ENCODE measurements at places on chromosomes 12 and 14.

- DNase-seq, result no peak
These were observed 88.8 kb downstream of the CHGA start for GRCh38 chr14:93011650-93012325.

DNA sequence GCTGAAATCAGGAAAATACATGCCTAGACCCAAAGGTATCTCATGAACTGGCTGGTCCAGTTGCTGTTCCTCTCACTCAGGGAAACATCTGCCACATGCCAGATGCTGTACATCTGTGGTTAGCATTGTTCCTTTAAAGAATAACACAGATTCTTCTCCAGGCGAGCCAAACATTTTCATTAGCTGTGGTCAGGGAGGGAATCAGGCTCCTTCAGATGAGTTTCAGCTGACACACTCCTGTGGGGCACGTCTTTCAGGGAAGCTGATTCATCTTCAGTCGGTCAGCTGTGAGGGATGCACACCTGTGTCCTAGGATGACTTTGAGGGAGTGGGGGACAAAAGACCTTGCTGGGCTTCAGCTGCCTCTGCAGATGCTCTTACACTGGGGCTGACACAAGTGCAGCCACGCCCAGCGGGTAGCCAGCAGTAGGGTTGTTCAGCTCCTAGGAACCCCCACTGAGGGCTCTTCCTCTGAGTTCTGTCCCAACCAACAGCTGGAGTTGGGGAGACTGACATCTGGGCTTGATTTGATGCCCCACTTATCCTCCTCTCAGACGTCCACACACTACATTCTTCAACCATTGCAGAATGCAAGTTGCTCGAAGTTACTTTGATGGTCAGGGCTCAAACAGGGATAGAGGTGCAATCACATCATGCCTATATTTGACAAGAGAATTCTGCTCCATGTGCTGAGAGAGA, 155.0 kb downstream of the NUAK1 start:
- peak; percentile 66 for DNase-seq

GRCh38 chr12:108090932-108091678, 38.0 kb upstream of the WSCD2 start:
- no peak for DNase-seq

GRCh38 chr12:98185606-98186005, 329.8 kb upstream of the TMPO start:
- DNase-seq, result no peak

DNA sequence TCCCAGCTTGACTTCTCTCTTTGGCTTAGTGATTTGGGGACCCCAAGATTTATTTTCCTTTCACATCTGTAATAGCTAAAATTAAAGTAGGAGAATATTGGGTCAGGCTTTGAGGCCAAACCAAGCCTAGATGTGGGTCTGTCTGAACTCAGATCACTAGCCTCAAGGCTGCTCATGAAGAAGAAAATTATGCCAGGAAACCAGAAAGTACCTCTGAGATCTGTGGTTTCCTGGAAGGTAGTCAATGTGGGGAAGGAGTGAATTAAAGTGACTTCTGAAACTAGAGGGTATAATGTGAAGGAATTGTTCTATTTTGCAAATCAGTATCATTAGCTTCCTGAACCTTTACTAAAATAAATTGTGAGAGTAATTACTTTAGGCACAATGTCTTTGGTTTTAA, 13.4 kb upstream of the CLEC12A start:
- DNase-seq, result no peak

DNA sequence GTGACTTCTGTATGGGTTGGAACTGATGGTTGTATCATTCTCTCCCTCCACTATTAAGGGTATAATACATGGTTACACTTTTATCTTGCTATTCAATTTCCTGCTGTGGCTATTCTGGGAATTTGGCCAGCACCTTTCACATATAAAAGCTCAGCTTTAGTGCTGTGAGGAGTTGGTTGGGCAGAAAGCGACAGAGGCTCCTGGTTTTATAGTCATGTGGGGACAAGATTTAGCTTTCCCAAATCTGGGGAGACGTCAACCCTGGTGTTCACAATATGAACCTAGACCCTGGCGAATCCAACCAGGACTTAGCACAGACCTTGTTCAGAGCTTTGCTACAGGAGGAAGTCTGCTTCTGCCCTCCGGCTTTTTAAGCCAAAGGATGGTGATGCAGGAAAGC, 36.5 kb downstream of the FOS start:
- no peak for DNase-seq

DNA sequence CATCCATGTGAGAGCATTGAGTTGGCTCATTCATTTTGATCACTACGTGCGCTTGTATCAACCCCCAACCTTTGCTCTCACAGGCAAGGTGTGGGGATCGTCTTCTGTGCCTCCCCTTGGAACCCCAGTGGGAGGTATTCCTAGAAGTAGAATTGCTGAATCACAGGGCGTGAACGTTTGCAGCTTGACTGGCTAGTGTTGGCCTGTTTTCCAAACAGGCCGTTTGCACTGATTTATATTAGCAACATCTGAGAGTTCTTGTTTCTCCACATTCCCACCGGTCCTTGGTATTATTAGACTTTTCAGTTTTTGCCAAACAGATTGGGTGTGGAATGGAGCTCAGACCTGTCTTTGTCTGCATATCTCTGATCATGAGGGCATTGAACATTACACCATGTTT, 288.6 kb upstream of the PWP1 start:
- no peak for DNase-seq

DNA sequence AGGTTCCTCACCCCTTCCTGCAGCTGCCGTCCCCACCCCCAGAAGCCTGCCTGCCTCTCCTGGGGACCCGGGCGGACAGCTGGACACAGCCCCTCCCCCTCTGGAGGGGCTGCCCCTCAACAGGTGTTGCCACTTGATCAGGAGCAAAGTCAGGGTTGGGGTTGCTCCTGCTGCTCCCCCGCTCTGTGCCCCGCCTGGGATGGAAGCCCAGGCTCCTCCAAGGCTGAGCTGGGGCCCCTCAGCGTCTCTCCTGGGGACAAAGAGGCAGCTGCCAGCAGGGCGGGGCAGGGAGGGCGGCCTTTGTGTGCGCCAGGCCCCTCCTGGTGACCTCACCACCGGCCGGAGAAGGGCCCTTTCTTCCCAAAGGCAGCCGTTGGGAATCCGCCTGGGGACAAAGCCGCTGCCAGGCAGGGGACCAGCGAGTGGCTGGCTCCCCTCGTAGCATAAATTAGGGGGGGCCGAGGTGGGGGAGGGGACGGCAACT, 13.7 kb downstream of the TRMT61A start:
- DNase-seq, result no peak

DNA sequence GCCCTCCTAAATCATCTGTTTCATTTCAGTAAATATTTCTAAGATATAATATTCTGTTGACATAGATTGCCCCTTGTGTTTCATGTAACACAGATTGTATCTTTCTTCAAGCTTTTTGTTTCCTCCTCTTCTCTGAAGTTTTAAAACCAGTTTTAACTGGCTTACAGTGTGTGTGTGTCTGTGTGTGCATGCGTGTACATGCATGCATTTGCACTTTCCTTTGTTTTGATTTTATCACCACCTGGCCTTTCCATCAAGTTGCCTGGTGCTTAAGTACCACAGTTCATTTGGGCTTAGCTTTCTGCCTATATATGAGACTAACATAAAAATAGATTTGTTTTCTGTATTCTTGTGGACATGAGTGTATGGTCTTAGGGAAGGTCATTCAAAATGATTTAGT, 31.9 kb downstream of the ETNK1 start:
- no peak for DNase-seq

GRCh38 chr14:54769951-54770863, 132.4 kb downstream of the GCH1 start:
- DNase-seq, result no peak

DNA sequence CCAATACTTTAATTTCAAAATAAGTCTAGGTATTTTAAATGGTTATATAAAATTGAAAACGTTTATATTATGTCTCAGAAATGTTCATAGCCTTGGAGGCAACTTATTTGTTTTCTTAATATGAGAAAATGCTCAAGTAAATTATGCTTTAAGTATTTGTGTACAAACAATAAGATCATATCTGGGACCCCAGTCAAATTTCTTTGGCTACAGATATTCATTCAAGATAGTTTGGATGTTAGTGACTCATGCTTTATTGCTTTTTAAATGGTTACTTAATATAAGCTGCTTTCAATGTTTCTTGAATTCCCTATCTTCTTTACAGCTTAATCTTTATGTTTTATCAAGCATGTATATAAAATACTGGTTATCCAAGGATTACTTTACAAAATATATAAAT, 291.3 kb downstream of the KCNC2 start:
- no peak for DNase-seq

GRCh38 chr14:76826122-76826521, at the start of gene LRRC74A:
LRRC74A (plus strand) TSS chr14:76826408; CDS start chr14:76826698, 290 bp downstream.
- DNase-seq, result no peak

DNA sequence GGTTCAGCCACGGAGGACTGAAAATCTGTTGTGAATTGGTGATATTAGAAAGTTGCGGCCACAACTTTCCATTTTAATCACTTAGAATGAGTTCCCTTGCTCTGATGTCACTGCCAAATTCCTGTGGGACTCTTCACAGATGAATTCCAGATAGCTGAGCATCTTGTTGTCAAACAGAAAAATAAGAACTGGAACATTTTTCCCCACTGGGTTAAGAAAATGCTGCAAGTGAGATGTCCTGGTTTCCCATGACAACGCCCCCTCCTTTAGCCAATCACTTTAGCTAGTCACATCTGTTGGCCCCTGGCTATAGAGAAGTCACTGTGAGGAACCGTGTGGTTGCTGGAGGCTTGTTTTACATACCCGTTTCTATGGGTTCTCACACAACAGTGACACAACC, 135.9 kb downstream of the KTN1 start:
- DNase-seq, result peak; percentile 94

DNA sequence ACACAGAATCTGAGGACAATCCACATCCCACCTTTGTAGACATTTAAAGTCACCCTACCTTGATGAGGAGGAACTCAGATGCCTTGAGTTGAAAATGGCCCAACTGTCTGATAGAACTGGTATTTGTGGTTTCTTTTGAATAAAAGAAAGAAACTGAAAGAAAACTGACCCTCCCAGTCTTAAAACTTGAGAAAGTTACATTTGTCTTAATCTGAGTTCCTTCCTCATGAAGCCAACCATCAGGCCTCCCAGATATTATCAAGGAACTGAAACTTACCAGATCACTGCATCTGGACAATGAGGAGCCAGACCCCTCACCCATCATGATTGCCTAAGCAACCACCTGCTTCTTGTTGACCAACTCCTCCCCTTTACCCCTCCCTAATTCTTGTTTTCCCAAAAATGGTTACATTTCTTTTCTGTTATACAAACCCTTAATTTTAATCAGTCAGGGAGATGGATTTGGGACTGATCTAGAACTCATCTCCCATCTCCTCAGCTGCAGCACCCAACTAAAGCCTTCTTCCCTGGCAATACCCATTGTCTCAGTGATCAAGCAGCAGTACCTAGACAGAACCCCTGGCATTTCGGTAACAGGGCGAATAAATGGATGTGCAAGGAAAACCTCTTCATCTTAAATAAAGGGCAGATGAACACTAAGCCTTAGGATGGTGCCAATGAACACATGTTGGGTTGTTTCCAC, 72.0 kb upstream of the RESF1 start:
- no peak for DNase-seq
